ENCODE measurements at places on chromosomes 1 and 21.
A peak's percentile ranks its signal among the peaks of the same experiment; 100 is the strongest.

- no peak for DNase-seq
Measured at GRCh38 chr1:26797627-26798026, 9.9 kb downstream of the PIGV start.

DNA sequence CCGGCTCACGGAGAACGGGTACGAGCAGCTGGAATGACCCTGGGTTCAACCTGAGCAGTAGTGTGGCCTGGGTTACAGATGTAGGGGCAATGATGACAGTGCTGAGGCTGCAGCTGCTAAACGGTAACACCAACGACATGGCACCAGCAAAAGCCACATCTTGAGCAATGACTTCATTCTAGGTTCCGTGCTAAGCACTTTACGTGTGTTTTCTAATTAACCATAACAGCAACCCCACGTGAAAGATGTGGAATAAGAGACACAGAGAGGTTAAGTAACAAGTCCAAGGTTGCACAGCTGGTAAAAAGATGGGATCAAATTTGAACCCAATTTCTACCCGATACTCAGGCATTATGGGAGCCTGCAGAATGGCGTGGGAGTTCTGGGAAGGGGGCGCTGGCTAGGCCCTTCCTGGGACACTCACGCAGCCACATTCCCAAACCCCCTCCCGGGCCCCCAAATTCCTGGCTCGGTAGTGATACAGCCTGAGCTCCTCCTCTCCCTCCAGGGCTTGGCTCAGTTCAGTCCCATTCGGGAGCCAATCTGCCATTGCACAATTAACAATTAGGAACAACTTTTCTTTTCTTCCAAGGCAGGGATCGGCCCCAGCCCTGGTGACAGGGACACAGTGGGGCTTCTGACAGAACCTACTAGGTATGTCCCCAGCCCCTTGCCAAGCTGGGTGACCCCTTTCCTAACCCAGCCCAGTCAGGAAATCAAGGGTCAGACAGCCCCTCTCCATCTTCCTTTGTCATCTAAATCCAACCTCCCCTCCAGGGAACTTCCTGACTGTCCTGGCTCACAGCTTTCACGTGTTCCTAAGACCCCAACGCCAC lies 23.8 kb upstream of the ECE1 start:
- no peak for DNase-seq

DNA sequence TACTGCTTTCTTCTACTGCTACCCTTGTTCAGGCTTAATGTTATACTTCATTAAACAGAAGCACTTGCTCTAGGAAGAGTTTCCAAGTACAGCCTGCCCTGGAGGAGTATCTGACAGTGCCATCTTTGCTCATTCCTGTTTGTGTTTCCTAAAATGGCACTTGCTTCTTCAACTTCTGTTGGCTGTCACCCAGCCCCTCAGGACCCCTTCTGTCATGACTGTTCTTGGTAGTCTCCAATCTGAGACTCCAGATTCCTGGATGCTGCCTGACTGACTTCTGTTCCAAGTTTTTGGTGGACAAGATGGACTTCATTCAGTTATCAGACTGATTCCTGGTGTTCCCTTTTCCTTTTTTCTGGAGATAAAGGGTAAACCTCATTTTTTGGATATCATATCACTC lies 104.1 kb downstream of the SLC35F3 start:
- DNase-seq, result no peak

GRCh38 chr1:19708567-19709110 lies 44.0 kb downstream of the HTR6 start:
- no peak for DNase-seq

DNA sequence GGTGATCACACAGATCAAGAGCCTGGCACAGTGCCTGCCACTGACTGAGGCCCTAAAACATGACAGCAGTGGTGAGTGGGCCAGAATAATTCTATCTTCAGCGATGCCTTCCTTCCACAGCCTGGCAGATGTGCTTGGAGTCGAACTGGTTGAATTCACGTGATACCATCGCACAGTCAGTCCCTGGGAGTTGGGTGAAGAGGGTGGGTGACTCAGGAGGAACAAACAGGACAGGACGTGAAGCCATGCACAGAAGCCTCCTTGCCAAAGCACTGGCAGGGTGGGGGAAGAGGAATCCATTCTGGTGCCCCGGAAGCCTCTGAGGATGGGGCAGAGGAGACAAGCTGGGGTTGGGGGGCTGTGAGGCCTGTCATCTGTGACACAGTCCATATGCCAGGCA lies 80.3 kb upstream of the WNT4 start:
- no peak for DNase-seq

- no peak for DNase-seq
Measured at GRCh38 chr1:67564193-67564592, 120.8 kb upstream of the GADD45A start.

DNA sequence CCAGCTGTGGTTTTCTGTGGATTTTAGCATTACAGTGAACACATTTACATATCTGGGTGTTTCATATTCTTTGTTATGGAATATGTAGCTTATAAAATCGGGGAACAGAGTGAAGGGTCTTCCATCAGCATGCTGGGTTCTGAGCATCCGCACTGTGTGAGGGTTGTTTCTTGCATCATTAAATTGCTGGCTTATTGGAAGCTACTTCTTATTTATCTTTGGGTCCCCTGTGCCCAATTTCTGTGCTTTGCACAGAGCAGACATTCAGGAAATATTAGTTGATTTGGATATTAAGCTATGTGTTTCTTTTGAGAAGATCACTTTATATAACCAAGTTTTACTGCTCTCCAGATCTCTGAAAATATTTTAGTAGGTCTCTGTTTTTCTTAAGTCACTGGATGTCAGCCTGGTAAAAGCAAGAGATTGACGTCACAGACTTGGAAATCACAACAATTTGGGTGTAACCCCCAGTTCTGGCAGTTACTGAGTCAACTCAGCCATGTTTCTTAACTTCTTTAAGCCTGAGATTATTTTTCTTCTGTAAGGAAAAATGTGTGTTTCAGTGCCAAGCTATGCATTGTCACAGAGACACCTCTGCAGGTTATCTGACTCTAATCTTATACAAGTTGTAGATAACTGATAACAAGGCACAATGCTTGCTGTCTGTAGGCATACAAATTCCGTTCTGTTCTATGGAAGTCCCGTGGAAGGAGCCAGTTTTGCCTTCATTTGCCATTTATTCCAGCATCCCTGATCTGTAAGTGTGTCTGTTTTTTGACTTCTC lies 258.3 kb upstream of the KAZN start:
- peak; percentile 58 for DNase-seq

- no peak for DNase-seq
Measured at GRCh38 chr1:32540605-32541004, 1.4 kb downstream of the ZBTB8A start.

All from fibroblast of upper back skin (primary cell).